IMR-90 (cell line): ENCODE measurements at places on chromosomes 3 and 15. TPM values are rescaled to one million over a fixed set of nuclear protein-coding genes. Genes with fewer than 3 reads are reported as not detected.

- peak; percentile 37 for DNase-seq
- no peaks in the 10 kb centered on the region for H3K27me3 ChIP-seq
- no peak overlapping the region for H3K4me3 ChIP-seq
- H3K36me3 ChIP-seq, result peaks cover 27% of the 10 kb centered on the region
- no peaks in the 10 kb centered on the region; the same call in 1 of the 2 replicates for H3K4me1 ChIP-seq
- no peak overlapping the region for H3K27ac ChIP-seq
Observed at GRCh38 chr3:179410331-179410730, 40.9 kb downstream of the GNB4 start.

GRCh38 chr15:89399238-89400115, 64.9 kb upstream of the POLG start:
- peaks cover 65% of the 10 kb centered on the region for H3K27me3 ChIP-seq
- H3K4me1 ChIP-seq, result no peaks in the 10 kb centered on the region
- H3K4me3 ChIP-seq, result no peak overlapping the region
- H3K27ac ChIP-seq, result no peak overlapping the region

The STAB1 gene
- total RNA-seq, result not detected in 2 replicates

- no peaks in the 10 kb centered on the region for H3K27me3 ChIP-seq
- no peaks in the 10 kb centered on the region for H3K36me3 ChIP-seq
- no peak overlapping the region for H3K27ac ChIP-seq
- H3K4me3 ChIP-seq, result no peak overlapping the region
- DNase-seq, result no peak
Observed at GRCh38 chr3:105349684-105350387, 16.9 kb upstream of the ALCAM start.

GRCh38 chr15:80087104-80087503, 27.6 kb downstream of the ZFAND6 start:
- peaks cover 1% of the 10 kb centered on the region; the same call in 1 of the 2 replicates for H3K36me3 ChIP-seq
- H3K4me1 ChIP-seq, result no peaks in the 10 kb centered on the region
- DNase-seq, result no peak
- H3K4me3 ChIP-seq, result no peak overlapping the region

The PLAAT1 gene
- total RNA-seq, result 0.54 and 0.56 TPM in 2 replicates

DNA sequence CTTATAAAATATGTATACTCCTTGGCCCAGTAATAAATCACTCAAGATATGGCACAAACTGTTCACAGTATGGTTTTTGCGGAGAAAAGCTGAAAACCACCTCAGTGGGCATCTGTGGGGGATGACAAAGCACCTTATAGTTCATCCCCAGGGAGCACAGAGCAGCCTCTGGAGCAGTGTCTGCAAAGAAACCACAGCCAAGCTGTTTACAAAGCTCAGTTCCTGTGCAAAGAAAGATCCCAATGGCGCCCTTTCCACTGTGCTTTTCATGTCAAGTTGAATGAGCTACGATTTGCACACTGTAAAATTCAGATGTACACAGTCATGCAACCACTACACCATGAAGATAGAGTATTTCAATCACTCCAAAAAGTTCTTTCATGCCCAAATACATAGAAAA, 2.5 kb upstream of the EFCC1 start:
- peaks cover 8% of the 10 kb centered on the region; the same call in 1 of the 2 replicates for H3K4me1 ChIP-seq
- no peak overlapping the region for H3K4me3 ChIP-seq

- H3K27ac ChIP-seq, result peak overlapping the region; percentile 94
- peak; percentile 62 for DNase-seq
- no peaks in the 10 kb centered on the region for H3K36me3 ChIP-seq
- peaks cover 27% of the 10 kb centered on the region for H3K4me1 ChIP-seq
Observed at GRCh38 chr3:194489736-194490612, 3.2 kb upstream of the ATP13A3 start.

The HYAL1 gene
- total RNA-seq, result under 0.01 and 0.36 TPM in 2 replicates

DNA sequence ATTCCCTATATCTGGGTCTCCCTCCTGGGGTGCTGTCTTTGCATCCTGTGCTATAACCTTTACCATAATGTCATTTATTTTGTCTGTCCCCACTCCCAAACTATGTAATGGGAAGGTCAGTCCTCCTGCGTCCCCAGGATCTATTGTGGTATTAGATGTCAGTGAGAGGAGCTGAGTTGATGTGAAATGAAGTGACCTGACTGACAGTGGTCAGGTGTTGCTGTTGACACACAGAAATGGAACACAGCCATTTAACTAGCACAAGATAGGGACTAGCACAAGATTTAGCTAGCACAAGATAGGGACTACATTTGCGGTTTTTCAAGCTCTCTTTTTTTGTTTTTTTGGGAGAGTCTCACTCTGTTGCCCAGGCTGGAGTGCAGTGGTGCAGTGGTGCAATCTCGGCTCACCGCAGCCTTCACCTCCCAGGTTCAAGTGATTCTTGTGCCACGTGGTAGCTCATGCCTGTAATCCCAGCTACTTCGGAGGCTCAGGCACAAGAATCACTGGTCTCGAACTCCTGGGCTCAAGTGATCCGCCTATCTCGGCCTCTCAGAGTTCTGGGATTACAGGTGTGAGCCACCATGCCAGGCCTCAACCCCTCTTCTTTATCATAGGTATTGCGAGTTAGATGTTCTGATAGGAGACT, 5.2 kb downstream of the NGRN start:
- no peaks in the 10 kb centered on the region for H3K27me3 ChIP-seq
- H3K4me1 ChIP-seq, result peaks cover 3% of the 10 kb centered on the region; the same call in 1 of the 2 replicates
- no peak overlapping the region for H3K4me3 ChIP-seq
- peaks cover 31% of the 10 kb centered on the region for H3K36me3 ChIP-seq
- no peak overlapping the region for H3K27ac ChIP-seq

The MNS1 gene
- total RNA-seq, result 0.36 and 0.83 TPM in 2 replicates

- H3K27ac ChIP-seq, result peak overlapping the region; percentile 44; the same call in 1 of the 2 replicates
- peak; percentile 95 for DNase-seq
- H3K4me1 ChIP-seq, result peaks cover 11% of the 10 kb centered on the region
- no peak overlapping the region for H3K4me3 ChIP-seq
Observed at GRCh38 chr3:171088964-171089754, 62.6 kb upstream of the SLC2A2 start.

The SCN5A gene
- total RNA-seq, result 1.7 and 2.0 TPM in 2 replicates

DNA sequence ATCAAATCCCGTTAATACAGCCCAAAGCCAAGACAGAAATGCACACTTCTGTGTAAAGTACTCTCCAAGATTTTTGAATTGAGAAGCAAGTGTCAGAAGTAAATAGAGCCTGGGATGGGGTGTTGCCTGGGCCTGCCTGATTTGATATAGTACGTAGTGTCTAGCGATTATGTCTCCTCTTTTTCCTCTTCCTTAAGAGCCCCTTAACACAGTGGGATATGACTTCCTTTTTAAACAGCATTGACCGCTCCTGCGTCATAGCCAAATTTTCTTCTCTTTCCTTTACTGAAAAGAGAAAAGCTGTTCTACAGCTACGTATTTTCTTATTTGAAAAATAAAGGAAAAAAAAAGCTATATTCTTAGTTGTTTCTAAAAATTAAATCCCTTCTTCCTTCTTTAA, 97.7 kb downstream of the PLCL2 start:
- H3K27me3 ChIP-seq, result no peaks in the 10 kb centered on the region
- no peak overlapping the region for H3K4me3 ChIP-seq
- H3K36me3 ChIP-seq, result no peaks in the 10 kb centered on the region
- H3K27ac ChIP-seq, result no peak overlapping the region
- no peak for DNase-seq

DNA sequence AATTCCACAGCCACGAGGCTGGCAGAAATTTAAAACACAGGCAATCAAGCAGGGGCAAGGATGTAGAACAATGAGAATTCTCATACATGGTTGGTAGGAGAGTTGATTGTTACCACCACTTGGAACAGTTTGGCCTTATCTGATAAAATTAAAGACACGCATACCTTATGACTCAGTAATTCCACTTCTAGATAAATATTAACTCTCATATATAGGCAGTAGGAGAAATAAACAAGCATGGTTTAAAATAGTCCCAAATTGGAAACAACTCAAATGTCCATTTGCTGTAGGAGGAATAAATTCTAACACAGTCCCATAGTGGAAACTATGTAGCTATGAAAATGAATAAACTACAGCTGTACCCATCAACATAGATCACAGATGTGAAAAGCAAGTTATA, 42.3 kb upstream of the USP3 start:
- H3K27ac ChIP-seq, result no peak overlapping the region
- no peaks in the 10 kb centered on the region for H3K27me3 ChIP-seq
- DNase-seq, result peak; percentile 80

DNA sequence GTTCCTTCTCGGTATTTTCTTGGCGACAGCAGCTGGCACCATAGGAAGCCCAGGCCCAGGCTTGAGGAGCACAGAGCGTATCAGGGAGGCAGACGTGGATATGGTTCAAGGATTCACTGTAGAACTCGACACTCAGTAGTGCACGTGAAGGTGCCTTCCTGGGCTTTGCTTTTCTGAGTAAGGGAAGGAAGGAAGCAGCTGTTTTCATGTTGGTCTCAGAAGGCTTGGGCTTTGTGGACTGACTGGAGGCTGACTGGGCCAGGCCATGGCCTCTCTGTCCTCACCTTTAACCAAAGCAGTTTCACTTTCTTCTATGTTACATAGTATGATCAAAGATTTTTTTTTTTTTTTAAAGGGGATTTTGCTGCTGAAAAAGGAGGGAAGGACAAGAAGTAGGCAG, 6.9 kb upstream of the GHRL start:
- H3K4me1 ChIP-seq, result no peaks in the 10 kb centered on the region
- no peak overlapping the region for H3K27ac ChIP-seq
- peaks cover 55% of the 10 kb centered on the region for H3K36me3 ChIP-seq
- H3K27me3 ChIP-seq, result no peaks in the 10 kb centered on the region
- no peak for DNase-seq
- no peak overlapping the region for H3K4me3 ChIP-seq

The KNG1 gene
- total RNA-seq, result not detected in 2 replicates

DNA sequence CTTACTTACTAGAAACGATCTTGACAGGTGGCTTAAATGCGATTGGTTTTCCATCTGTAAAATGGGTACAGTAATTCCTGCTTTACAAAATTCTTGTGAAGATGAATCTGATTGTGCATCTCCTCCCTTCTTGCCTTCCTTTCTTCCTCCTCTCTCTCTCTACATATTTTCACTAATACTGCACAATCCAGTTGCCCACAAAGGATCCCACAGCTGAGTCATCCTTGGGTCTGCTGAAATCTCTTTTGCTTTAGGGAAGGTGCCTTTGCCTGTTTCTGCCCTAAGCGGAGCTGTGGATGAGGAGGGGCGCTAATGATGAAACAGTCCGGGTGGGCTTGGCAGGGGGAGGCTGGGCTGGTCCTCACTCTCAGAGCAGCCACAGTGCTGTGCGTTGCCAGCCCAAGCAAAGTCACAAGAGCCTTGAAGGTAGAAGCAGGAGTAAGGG, 46.1 kb downstream of the AMOTL2 start:
- no peaks in the 10 kb centered on the region for H3K36me3 ChIP-seq
- H3K4me3 ChIP-seq, result no peak overlapping the region
- DNase-seq, result peak; percentile 93
- H3K4me1 ChIP-seq, result peaks cover 53% of the 10 kb centered on the region
- no peaks in the 10 kb centered on the region for H3K27me3 ChIP-seq
- peak overlapping the region; percentile 100 for H3K27ac ChIP-seq

- no peak overlapping the region for H3K27ac ChIP-seq
- H3K27me3 ChIP-seq, result no peaks in the 10 kb centered on the region
- H3K4me3 ChIP-seq, result no peak overlapping the region
- H3K4me1 ChIP-seq, result no peaks in the 10 kb centered on the region
- no peaks in the 10 kb centered on the region for H3K36me3 ChIP-seq
- no peak for DNase-seq
Observed at GRCh38 chr3:88282528-88283241, 132.9 kb downstream of the C3orf38 start.

DNA sequence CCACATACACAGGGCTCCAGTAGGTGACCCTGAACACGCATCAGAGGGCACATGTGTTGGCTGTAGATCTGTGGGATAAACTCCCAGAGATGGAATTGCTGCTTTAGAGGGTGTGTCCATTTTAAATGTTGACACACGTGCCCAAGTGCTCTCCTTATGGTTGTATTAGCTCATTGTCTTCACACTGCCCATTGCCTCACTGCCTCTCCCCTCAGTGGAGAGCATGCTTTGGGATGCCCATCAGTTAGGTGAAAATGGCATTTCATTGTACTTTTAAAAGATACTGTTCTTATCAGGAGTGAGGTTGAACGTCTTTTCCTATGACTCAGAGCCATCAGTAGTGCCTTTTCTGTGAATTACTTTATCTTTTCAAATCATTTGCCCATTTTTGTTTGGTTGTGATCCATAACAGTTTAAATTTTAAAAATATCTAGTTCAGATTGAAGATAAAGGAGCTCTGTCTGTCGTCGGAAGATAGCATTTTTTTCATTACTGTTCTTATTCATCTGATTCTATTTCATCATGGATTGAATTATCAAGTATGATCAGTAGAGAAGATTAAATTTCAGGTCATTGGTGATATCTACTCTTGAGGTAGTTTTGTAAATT, 120.7 kb downstream of the CHDH start:
- DNase-seq, result no peak
- H3K27me3 ChIP-seq, result peaks cover 2% of the 10 kb centered on the region
- H3K4me3 ChIP-seq, result no peak overlapping the region
- H3K4me1 ChIP-seq, result no peaks in the 10 kb centered on the region

The HTR3E gene
- not detected in 2 replicates for total RNA-seq

GRCh38 chr15:90362936-90363212, 10.8 kb downstream of the ZNF774 start:
- DNase-seq, result peak; percentile 92
- no peaks in the 10 kb centered on the region for H3K36me3 ChIP-seq
- H3K27ac ChIP-seq, result peak overlapping the region; percentile 54; the same call in 1 of the 2 replicates

DNA sequence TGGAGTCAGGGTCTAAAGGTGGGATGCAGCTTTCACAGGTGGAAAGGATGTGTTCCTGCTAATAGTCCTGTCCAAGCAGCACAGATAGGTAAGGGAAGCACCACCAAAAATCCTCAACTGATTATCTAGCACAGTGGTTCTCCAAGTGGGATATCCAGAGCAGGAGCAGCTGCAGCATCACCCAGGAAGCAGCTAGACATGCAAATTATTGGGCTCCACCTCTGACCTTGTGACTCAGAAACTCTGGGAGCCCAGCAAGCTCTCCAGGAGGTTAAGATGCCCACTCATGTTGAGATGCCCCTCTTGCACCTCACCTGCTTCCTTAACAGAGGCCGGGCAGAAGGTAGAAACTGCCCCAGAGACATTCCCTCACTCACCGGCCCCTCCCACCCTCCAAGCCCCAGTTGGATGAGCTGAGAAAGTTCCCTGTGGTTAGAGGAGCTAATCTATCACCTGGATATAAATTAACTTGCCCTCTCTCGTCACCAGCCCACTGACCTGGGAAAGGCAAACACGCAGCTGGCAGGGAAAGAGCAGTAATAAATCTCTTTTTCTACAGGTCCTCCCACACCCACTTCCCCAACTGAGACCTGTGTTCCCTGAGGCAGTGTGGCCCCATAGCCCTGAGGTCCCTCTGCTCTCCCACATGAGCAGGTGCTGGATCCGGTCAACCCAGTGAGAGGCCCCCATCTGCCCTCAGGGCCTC, 39.3 kb downstream of the ADCY5 start:
- H3K36me3 ChIP-seq, result no peaks in the 10 kb centered on the region
- no peak for DNase-seq
- peaks cover 46% of the 10 kb centered on the region for H3K27me3 ChIP-seq
- no peak overlapping the region for H3K27ac ChIP-seq
- no peaks in the 10 kb centered on the region; the same call in 1 of the 2 replicates for H3K4me1 ChIP-seq

The SHC4 gene
- 2.5 and 2.7 TPM in 2 replicates for total RNA-seq

The RBP2 gene
- total RNA-seq, result not detected in 2 replicates

- H3K4me3 ChIP-seq, result no peak overlapping the region
- no peak overlapping the region for H3K27ac ChIP-seq
- no peaks in the 10 kb centered on the region for H3K36me3 ChIP-seq
- DNase-seq, result no peak
- H3K4me1 ChIP-seq, result no peaks in the 10 kb centered on the region
- H3K27me3 ChIP-seq, result peaks cover 47% of the 10 kb centered on the region
Observed at GRCh38 chr15:72866182-72866581, 82.6 kb upstream of the ADPGK start.

The DGKG gene
- 2.5 and 4.1 TPM in 2 replicates for total RNA-seq
